ENCODE measurements at places on chromosomes 12 and 14.
A peak's percentile ranks its signal among the peaks of the same experiment; 100 is the strongest.

GRCh38 chr14:71960494-71961353 is 28.5 kb downstream of the RGS6 start:
- H3K4me1 ChIP-seq: peaks cover 3% of the 10 kb centered on the region
- H3K4me3 ChIP-seq: no peak overlapping the region
- no peak overlapping the region for H3K27ac ChIP-seq
- H3K27me3 ChIP-seq: peaks cover 3% of the 10 kb centered on the region

DNA sequence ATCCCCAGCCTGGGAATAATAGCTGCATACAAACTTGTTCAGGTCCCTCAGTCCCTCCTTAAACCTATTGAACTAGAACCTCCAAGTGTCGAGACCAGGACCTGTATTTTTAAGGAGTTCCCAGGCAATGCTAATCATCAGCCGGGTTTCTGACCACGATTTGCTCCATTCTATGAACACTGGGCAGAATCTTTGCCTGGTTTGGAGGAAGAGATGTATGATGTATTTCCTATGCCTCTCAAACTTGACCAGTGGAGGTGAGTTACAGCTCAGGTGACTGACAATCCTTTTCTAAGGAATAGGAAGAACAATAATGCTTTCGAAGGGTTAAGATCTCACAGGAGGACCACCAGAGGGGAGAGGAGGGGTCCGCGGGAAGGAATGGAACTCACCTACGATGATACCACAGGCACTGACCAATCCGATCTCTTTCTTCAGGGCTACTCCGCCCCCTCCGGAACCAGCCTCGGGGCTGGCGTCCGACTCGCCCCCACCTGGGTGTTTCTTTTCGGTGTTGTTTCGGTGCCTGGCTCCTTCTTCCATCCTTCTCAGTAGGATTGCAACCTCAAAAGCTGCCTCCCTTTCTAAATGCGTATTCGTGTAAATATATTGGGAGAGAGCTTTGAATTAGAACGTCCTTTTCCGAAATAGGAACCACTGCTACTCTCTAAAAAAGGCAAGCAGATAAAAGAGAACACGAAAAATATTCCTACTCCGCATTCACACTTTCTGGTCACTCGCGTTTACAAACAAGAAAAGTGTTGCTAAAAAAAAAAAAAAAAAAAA is 895 bp downstream of the SLC7A8 start:
- no peak overlapping the region for H3K27ac ChIP-seq

DNA sequence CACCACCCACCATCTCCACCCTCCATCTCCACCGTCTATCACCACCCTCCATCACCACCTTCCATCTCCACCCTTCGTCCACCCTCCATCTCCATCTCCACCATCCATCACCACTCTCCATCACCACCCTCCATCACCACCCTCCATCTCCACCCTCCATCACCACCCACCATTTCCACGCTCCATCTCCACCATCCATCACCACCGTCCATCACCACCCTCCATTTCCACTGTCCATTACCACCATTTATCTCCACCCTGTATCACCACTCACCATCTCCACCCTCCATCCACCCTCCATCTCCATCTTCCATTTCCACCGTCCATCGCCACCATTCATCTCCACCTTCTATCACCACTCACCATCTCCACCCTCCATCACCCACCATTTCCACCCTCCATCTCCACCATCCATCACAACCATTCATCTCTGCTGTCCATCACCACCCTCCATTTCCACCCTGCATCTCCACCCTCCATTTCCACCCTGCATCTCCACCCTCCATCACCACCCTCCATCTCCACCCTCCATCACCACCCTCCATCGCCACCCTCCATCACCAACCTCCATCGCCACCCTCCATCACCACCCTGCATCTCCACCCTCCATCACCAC is 6.1 kb upstream of the CEP170B start:
- no peak for DNase-seq
- no peak overlapping the region for H3K4me3 ChIP-seq
- no peak overlapping the region for H3K27ac ChIP-seq

GRCh38 chr12:43214166-43214565 is 337.8 kb downstream of the ADAMTS20 start:
- H3K4me3 ChIP-seq: no peak overlapping the region
- no peaks in the 10 kb centered on the region for H3K36me3 ChIP-seq
- H3K4me1 ChIP-seq: no peaks in the 10 kb centered on the region
- no peak overlapping the region for H3K27ac ChIP-seq
- no peaks in the 10 kb centered on the region for H3K27me3 ChIP-seq
- DNase-seq: no peak

DNA sequence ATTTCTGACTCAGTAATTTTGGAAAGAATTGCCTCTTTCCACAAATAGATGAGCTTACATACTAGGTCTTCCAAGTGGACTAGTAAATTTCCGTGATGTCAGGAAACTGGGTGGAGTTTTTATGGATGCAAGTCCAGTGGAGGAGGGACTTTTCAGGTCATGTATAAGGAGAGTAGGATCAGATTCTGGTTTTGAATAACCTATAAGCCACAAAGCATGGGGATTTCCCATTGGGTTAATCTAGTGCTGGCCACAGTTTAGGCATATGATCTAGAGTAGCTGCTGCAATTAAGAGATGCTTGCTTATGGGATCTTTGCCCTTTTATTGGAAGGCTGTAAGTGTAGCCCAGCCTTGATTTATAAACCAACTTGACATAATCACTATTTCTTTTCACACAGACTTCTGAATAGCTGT is 33.8 kb downstream of the STK38L start:
- H3K4me3 ChIP-seq: no peak overlapping the region
- H3K4me1 ChIP-seq: peaks cover 53% of the 10 kb centered on the region
- H3K36me3 ChIP-seq: peaks cover 15% of the 10 kb centered on the region
- DNase-seq: no peak

DNA sequence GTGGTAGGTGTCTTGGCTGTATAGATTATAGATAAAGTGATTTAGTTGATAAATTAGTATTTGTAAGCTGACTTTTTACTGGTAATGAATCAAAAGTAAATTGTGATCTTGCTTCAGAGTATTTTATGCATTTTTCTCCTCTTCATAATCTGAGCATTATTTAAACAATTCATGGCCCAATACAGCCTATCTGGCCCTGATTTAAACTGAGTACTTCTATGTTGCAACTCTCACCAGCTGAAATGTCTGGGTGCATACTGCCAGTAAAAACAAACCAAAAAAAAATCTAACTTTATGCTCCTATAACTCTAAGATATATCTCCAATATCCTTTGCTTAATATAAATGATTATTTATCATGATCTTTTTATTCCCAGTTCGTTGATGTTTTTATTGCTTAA is 86.6 kb downstream of the MIA2 start:
- H3K27me3 ChIP-seq: no peaks in the 10 kb centered on the region
- H3K36me3 ChIP-seq: peaks cover 10% of the 10 kb centered on the region
- DNase-seq: no peak
- H3K27ac ChIP-seq: no peak overlapping the region
- H3K4me3 ChIP-seq: no peak overlapping the region

GRCh38 chr12:81174664-81175063 is 96.8 kb downstream of the ACSS3 start:
- no peaks in the 10 kb centered on the region for H3K27me3 ChIP-seq
- no peaks in the 10 kb centered on the region for H3K4me1 ChIP-seq
- no peak for DNase-seq
- no peak overlapping the region for H3K4me3 ChIP-seq
- H3K36me3 ChIP-seq: peaks cover 22% of the 10 kb centered on the region
- peak overlapping the region; percentile 74 for H3K27ac ChIP-seq

DNA sequence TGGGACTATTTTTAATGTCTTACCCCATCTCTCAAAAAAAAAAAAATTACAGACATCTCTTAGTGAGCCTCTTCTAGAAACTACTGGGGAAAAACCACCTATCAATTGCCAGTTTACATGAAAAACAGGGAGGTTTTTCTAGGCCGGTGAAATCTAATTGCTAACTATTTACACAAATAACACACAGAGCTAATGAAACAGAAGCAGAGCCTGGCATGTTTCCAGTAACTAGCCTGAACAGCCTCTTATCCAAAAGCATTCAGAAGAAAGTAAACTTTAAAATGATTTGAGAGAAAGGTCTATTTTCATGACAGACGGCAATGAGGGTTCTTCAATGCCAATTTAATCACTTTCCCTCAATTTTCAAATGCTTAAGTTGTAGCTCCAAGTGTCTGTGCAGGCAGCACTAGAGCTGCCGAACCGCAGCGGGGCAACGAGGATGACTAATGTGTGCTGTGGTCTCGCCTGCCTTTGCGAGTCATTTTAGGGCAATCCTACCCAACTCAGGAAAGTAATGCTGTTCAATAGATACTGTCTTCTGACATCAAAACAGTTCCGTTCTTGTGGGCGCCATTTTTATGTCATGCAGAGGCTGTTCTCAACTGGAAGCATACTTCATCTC is 84.6 kb downstream of the SETD3 start:
- peaks cover 6% of the 10 kb centered on the region for H3K4me1 ChIP-seq
- no peaks in the 10 kb centered on the region for H3K27me3 ChIP-seq
- no peak overlapping the region for H3K27ac ChIP-seq

GRCh38 chr12:124771462-124772288 is 92.0 kb downstream of the SCARB1 start:
- no peak overlapping the region for H3K27ac ChIP-seq
- peaks cover 21% of the 10 kb centered on the region for H3K27me3 ChIP-seq
- no peaks in the 10 kb centered on the region for H3K36me3 ChIP-seq
- no peak overlapping the region for H3K4me3 ChIP-seq
- peak; percentile 89 for DNase-seq
